Smooth muscle cell of the brain vasculature (primary cell): ENCODE measurements at places on chromosomes 3 and 15.

DNA sequence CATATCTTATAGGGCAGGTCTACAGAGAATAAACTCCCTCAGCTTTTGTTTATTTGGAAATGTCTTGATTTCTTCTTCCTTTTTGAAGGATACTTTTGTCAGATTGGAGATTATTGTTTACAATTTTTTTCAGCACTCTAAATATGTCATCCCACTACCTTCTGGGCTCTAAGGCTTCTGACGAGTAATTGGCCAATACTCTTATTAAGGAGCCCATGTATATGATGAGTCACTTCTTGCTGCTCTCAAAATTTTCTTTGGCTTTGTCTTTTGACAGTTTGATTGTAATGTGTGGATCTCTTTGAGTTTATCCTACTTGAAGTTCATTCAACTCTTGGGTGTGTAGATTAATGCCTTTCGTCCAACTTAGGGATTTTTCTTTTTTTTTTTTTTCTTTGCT is 28.9 kb upstream of the CD200R1L start:
- no peak for DNase-seq

GRCh38 chr3:153138276-153139210 is 23.5 kb upstream of the RAP2B start:
- no peak for DNase-seq

DNA sequence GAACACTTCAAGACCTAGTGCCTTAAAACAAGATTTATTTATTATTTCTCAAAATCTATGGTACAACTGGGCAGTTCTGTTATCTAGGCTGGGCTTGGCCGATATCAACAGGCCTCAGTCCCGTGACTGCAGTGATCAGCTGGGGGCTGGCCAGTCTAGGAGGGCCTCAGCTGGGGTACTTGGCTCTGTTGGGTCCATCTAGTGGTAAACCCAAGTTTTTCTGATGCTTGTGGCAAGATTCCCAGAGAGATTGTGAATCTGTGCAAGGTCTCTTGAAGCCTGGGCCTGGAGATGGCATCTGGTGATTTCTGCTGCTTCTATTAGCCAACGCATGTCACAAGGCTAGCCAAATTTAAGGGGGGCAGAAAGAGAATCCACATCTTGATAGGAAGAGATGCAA is 482.4 kb upstream of the SGO1 start:
- DNase-seq, result no peak

DNA sequence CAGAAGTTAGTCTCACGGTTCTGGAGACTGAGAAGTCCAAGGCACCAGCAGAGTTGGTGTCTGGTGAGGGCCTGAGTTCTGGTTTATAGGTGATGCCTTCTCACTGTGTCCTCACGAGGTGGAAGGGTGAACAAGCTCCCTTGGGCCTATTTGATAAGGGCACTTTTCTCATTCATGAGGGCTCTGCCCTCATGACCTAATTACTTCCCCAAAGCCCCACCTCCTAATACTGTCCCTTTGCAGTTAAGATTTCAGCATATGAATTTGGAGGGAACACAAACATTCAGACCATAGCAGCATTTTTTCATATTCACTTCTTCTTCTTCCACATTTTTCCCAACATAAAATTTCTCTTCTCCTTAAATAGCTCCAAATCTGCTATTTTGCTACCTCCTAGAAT is 41.5 kb downstream of the TMEM41A start:
- DNase-seq, result no peak

DNA sequence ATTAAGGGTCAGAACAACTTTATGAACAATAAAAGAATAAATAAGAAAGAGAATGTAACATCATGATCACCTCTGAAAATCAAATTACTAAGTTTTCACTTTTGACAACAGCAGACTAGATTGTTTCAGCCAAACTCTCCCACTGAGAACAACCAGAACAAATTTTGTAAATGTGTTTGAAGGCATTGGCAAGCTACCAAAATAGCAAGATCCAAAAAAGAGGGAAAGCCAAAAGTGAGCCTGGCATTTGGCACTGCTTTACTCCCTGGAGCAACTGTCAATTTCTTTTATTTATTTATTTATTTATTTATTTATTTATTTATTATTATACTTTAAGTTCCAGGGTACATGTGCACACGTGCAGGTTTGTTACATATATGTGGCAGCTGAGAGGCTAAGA is 67.2 kb downstream of the CFAP44 start:
- DNase-seq, result no peak

DNA sequence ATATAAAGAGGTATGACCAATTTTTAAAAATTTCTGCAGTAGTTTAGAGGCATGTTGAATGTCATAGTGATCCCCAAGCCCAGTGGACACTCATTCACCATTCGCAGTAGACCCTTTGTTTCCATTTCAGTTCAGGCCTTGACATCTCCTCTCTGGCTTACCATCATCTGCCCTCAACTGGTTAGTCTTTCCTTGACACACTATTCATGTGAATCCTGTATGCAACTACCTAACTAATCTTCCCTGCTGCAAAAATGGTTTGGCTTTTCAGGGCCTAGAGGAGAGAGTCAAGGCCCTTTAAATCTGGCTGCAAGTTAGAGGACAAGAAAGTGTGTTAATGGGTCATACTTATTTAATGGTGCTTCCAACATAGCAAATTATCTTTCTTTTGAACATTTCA is 10.9 kb downstream of the APH1B start:
- no peak for DNase-seq

GRCh38 chr3:81829937-81830336 is 68.5 kb upstream of the GBE1 start:
- no peak for DNase-seq

GRCh38 chr3:131688370-131688769 is 185.6 kb upstream of the MRPL3 start:
- no peak for DNase-seq

GRCh38 chr3:130759692-130760338 is 13.2 kb upstream of the PIK3R4 start:
- DNase-seq, result no peak

- no peak for DNase-seq
Observed at GRCh38 chr3:27342267-27342666, 26.9 kb downstream of the NEK10 start.

DNA sequence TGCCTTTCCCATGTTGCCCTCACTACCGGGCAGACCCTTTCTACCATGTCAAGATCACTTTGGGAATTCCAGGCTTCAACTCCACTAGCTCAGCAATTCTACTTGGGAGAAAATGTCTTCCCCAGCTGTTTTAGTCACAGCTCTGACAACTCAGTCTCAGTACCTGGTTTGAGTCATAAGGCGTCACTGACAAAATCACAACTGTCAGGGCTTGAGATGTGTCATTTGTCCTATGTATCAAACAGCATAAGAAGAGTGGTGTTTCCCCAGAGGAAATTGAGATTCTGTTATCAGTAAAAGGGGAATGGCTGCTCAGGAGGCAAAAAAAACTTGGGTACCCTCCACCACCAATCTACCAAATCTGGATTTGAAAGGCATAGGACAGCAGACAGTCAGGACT is 594.9 kb upstream of the SUCLG2 start:
- DNase-seq, result no peak

- DNase-seq, result no peak
Observed at GRCh38 chr15:91694831-91695210, 158.7 kb upstream of the SLCO3A1 start.

- DNase-seq, result no peak
Observed at GRCh38 chr3:171660188-171660587, 150.1 kb downstream of the PLD1 start.

- no peak for DNase-seq
Observed at GRCh38 chr3:98583766-98584165, 9.6 kb downstream of the CPOX start.

GRCh38 chr15:71883447-71883846 is 73.1 kb downstream of the NR2E3 start:
- no peak for DNase-seq

DNA sequence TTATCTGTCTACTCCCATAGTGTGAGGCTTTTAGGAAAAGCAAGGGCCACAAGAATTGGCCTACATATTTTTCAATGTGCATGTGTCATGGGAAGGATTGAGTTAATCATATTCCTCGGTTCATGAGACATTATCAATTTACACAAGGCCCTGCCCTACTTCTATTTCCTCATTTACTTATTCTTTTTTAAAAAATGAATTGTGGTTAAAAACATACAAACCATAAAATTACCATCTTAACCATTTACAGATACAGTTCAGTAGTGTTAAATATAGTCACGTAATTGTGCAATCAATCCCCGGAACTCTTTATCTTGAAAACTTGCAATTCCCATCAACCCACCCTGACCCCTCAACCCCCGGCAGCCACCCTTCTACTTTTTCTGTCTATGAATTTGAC is 284.0 kb upstream of the GADL1 start:
- no peak for DNase-seq

DNA sequence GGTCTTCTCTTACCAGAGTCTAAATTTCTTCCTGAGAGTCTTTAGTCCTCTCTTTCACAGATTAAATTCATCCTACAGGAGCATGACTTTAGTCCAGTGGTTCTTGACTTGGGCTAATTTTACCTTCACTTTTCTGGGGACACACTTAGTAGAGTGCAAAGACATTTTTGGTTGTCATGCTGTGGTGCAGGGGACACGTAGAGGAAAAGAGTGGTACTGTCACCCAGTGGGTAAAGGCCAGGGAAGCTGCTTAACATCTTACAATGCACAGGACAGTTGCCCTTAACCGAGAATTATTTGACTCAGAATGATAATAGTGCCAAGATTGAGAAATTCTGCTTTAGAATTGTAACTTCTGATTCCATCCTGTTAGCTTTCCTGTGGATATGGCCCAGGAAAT is 772.5 kb upstream of the GRM7 start:
- no peak for DNase-seq

GRCh38 chr3:167913219-167913835 is 177.8 kb downstream of the SERPINI1 start:
- no peak for DNase-seq
